NCI-H2227 treated with DMSO at 0.1 percent for 48 hours (cell line): ENCODE measurements at places on chromosomes 7 and 10.
A peak's percentile ranks its signal among the peaks of the same experiment; 100 is the strongest.

DNA sequence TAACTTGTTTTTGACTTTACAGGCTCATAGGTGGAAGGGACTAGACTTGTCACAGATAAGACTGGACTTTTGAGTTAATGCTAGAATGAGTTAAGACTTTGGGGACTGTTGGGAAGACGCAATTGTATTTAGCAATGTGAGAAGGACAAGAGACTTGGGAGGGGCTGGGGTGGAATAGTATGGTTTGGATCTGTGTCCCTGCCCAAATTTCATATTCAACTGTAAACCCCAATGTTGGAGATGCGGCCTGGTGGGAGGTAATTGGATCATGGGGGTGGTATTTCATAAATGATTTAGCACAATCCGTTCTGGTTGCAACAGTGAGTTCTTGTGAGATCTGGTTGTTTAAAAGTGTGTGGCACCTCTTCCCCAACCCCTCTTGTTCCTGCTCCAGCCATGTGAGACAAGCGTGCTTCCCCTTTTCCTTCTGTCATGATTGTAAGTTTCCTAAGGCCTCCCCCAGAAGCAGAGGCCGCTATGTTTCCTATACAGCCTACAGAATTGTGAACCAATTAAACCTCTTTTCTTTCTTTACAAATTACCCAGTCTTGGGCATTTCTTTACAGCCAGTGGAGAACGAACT is 22.6 kb downstream of the RNF216 start:
- DNase-seq: no peak

DNA sequence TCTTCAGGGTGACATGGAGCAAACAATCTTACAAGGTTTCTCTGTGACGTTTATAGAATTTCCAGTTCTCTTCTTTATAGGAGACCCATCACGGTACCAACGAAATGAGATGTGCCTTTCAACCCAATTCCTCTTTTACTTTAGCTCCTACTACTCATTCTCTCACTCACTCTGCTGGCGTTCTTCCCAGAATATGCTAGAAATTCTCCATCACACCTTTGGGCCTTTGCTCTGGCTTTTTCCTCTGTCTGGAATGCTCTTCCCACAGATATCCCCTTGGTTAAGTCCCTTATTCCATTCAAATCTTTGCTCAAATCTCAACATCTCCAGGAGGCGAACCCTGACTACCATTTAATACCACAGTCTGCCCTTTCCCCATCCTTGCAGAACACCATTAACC is 39.0 kb downstream of the SEMA3C start:
- DNase-seq: no peak

- DNase-seq: peak; percentile 33
Observed at GRCh38 chr10:125144693-125145623, 15.4 kb downstream of the CTBP2 start.

DNA sequence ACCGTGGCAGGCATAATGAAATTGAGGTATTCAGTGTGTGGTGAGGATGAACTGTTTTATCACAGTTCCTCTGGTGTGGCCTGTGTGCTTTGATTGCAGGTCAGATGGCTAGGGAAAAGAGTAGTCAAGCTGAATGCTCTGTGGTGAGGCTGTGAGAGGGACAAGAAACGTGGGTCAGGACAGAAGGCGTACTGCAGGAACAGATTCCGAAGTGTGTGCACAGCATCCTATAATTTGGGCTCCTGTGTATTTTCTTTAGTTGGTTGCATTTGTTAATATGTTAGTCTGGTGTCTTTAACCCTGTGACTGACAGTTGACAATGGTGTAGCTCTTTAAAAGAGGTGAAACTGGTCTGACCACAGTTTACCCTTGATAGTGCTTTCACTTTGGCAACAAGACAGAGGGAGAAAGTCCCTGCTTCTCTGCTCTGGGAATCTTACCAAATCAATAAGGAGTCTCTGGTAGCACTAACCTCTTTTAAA is 76.5 kb downstream of the AUTS2 start:
- no peak for DNase-seq

- no peak for DNase-seq
Observed at GRCh38 chr7:69377191-69377590, 221.1 kb upstream of the AUTS2 start.

- DNase-seq: no peak
Observed at GRCh38 chr7:135522509-135522908, 12.6 kb upstream of the CNOT4 start.

GRCh38 chr7:127927348-127927696 is 103.9 kb downstream of the LRRC4 start:
- DNase-seq: no peak

DNA sequence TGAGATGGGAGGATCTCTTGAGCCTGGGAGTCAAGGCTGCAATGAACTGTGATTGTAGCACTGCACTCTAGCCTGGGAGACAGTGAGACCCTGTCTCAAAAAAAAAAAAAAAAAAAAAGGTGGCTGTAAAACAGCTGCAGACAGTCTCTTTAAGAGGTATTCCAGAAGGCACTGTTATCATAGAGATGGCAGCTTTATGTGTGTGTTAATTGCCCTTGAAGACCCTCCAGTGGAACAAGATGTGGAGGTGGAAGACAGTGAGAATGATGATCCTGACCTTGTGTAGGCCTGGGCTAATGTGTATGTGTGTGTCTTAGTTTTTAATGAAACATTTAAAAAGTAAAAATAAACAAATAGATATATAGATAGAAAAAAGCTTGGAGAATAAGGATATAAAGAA is 66.0 kb downstream of the ZNF487 start:
- DNase-seq: no peak

GRCh38 chr7:21448974-21449373 is 21.1 kb downstream of the SP4 start:
- no peak for DNase-seq

GRCh38 chr10:114526126-114526503 is 121.8 kb upstream of the AFAP1L2 start:
- DNase-seq: no peak

GRCh38 chr10:123916775-123917174 is 25.2 kb upstream of the CPXM2 start:
- no peak for DNase-seq

GRCh38 chr7:78350391-78350790 is 551.8 kb downstream of the PHTF2 start:
- no peak for DNase-seq

GRCh38 chr10:129538236-129538635 is 71.2 kb downstream of the MGMT start:
- DNase-seq: no peak

GRCh38 chr7:127154958-127155357 is 97.8 kb downstream of the GRM8 start:
- peak; percentile 70 for DNase-seq

DNA sequence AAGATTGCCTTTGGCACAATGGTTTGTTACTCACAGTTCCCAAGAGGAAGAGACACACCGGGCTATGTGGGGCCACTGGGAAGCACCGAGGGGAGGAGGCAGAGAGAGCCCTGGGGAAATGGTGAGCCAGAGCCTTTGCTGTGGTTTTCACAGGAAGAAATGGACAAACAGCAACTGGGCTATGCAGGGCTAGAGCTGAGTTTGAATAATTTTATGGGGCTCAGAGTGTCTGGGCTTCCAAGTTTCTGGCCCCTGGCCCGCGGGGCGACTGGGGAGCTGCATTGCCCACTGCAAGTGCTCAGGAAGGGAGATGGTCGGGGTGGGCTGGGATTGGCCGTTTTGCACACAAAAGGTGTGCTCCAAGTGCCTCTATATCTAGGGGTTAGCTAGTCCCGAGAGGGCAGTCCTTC is 92.6 kb downstream of the CHST15 start:
- no peak for DNase-seq

GRCh38 chr7:374706-375311 is 84.8 kb downstream of the FOXL3 start:
- DNase-seq: no peak

DNA sequence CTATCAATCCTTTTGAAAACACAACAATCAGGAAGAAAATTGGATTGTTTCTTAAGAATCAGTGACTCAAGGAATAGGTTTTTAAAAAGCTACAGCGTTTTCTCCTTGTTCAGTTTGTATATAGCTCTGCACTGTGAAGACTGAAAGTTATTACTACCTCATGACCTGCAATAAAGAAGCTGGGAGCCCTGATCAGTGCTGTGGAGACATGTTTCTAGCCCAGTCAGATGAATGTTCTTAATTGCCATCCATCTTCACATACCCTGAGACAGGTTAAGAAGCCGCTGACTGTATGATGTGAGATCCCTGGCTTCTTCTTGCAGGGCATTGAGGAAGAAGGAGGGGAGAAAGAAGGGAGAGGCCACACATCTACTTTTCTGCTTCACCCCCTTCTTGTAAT is 58.0 kb upstream of the VWC2 start:
- no peak for DNase-seq

DNA sequence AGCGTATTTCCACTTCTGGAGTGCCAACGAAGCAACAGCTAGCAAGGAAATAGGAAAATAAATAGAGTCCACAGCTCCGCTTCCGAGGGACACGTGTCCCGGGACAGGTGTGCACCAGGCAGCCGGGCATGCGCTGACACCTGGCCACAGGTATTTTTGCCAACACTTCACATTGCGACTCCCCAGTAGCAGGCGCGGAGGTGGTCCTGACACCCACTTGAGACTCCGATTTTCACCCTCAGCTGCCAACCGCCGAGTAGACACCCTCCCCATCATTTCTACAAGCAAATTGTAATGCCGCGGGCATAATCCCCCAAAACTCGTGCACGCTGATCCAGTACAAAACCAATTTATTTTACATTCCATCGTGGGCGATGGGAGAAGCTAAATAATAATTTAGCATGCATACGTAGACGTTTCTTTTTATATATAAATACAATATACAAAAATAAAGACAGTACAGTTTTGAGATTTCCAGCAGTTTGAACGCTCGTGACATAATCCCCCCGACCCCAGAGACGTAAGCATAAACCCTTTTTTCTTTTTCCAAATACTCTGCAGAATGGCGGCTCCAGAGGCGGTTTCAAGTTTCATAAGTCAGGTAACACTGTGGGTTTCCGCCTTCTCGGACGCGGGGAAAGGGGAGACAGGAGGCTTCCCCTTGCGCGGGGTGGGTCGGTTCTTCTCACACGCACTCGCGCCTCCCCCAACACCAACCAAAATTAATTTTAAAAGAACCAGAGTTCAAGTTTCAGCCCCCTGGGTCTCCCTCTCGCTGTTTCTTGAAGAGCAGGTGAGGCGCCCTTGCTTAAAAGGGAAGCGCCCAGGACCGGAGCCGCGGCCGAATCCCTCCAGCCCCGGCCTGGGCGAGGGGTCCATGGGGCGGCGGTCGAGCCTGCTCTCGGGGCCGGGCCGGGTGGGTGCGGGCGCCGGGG is 5.7 kb downstream of the MNX1 start:
- DNase-seq: no peak

DNA sequence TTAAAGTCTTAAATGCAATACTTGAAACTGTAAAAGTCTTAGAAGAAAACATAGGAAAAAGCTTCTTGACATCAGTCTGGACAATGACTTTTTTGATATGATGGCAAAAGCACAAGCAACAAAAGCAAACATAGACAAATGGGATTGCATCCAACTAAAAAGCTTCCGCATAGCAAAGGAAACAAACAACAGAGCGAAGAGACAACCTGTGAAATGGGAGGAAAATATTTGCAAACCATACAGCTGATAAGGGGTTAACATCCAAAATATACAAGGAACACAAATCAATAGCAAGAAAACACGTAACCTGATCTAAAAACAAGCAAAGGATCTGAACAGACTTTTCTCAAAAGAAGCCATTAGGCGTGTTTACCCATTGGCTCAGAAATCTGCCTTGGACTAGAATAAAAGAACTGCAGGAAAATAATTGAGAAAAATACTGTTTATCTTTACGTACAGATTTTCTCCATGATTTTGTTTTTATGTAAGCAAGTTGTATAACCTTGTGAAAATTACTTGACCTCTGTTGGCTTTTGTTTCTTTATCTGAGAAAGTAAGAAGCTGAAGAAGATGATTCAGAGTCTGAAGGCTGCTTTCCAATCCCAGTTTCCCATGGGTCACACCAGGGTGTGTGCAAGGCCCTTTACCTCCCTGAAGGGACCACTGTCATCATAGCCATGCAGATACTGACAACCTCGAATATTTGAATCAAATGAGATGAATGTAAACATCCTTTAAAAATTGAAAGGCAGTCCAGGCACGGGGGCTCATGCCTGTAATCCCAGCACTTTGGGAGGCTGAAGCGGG is 99.1 kb upstream of the LANCL2 start:
- no peak for DNase-seq

GRCh38 chr10:3745521-3745920 is 39.5 kb downstream of the KLF6 start:
- peak; percentile 18 for DNase-seq

DNA sequence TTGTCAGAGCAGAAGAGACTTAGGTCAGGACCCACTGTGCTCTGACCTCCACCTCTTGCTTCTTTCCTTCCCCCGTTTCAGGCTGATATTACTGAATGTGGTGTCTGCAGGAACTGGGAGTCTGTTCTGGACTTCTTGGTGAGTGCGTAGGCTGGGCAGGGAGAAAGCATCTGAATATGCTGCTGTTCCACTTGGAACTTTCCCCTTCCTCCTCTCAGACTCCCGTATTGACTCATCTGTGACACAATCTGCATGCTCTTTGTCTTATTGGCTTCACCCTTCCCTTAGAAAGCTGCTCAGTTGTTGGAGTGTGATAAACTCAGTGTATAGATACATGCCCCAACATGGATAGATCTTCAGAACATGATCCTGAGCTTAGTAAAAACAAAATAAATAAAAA is 137.6 kb upstream of the HABP2 start:
- DNase-seq: no peak

DNA sequence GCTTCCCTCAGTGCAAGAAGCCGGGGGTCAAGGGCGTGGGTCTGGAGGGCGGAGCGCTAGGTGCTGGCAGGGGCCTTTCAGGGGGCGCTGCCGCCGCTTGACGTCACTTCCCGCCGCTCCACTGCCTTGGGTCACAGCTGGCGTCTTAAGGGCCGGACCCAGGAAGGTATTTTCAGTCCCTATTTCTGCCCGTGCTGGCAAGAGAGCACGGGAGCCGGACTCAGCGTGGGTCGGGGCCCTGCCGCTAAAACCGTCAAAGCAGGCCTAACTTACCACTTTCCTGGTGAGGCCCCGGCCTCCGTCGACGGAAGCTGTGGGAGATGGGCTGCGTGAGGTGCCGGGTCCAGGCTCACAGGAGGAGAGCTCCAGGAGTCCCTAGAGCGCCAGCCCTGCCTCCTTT is 12.0 kb downstream of the VAX1 start:
- DNase-seq: no peak

DNA sequence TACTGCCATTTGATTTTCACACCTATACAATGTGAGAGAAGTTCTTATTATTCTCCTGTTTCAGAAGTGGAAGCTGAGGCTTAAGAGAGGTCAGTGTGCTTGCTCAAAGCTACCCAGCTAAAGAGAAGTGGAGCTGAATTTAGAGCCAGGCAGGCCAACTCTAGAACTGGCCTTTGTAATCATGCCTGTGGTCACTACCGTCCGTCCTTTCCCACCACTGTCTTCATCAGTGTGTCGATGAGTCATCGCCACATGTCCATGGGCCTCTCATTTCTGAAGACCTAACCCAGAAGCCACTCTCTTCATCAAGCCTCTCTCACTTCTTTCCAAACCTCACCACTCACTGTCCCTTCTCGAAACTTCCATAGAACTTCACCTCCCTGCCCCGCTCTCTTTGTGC is 237.8 kb downstream of the KIAA1217 start:
- DNase-seq: no peak
